ENCODE measurements at places on chromosomes 5 and 9.

GRCh38 chr9:112261133-112261532 lies 72.3 kb downstream of the PTBP3 start:
- DNase-seq: no peak

DNA sequence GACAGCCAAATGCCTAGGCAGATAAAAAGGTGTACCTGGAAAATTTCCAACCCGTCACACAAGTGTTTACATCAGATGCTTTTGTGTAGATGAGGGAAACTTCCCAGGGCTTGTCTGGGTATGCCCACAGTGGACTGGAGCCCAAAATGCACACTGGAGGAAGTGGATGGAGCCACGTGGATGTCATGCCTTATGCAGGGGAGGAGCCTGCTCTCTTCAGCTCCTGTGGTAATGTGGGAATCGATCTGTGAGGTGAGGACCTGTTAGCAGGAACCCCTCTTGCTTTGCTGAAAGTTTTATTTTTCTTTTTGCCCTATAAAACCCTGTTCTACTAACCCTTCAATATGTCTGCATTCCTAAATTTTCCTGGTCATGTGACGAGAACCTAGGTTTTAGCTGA lies 439.2 kb upstream of the CDH9 start:
- no peak for DNase-seq

DNA sequence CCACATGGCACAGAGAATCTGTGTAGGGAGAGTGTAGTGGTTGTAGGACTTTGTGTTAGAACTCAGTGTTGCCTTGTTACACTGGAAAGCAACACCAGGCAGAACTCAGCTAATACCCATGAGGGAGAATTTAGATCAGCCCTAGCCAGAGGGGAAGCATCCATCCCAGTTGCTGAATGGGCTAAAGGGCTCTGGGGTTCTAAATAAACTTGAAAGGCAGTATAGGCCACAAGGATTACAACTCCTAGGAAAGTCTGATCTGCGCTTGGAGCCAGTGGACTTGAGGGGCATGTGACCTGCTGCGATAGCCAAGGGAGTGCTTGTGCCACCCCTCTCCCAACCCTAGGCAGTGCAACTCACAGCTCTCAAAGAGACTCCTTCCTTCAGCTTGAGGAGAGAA lies 26.9 kb downstream of the PTGS1 start:
- no peak for DNase-seq

GRCh38 chr5:1805736-1806135 lies 4.5 kb downstream of the NDUFS6 start:
- DNase-seq: no peak

DNA sequence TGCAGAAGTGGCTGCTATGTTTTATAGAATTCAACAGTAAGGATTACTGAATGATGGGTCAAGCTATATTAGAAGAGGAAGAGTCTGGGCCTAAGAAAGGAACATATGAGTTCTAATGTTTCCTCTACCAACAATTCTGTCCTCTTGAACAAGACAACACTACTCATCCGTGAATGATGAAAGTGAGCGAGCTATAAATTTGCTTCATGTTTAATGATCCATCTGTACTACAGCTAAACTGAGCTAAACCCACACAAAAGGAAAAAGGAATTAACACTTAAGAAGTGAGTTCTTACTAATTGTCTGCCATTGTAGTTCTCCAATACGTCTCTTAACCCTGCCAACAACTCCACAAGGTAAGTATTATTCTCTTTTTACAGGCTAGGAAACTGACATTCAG lies 204.4 kb downstream of the GLIS3 start:
- no peak for DNase-seq

DNA sequence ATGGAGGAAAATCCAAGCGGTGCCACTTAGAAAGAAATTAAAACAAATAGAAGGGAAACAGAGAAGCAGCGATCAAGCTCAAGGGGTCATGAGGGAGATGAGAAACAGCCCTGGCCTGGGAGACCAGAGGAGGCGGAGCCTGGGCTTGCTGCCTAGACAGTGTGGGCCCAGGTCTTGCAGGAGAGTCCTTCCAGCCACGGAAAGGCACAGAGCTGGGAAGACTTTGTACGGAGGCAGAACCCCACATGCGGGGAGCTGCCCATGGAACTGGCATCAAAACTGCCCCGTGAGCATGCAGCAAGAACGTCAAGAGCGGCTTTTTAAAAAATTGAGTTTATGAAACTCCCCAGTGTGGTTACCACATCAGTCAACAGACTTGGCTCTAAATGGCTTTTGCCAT lies 119.4 kb downstream of the IRX1 start:
- DNase-seq: no peak

DNA sequence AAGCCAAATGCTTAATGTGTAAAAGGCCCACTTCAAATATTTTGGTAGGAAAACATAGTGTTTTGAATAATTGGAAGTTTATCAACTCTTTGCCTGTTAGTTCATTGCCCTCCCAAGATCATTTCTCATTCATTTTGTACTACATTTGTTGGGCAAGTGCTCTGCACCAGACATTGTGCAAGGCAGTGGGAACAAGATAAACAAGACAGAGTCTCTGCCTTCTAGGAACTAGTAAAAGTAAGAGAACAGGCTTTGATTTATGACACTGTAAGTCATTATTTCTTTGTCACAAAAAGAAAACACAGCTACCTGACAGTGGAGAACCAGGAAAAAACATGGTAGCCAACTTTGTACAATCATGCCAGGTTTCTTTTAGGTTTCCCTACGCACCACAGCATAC lies 63.7 kb upstream of the PAM start:
- DNase-seq: no peak

DNA sequence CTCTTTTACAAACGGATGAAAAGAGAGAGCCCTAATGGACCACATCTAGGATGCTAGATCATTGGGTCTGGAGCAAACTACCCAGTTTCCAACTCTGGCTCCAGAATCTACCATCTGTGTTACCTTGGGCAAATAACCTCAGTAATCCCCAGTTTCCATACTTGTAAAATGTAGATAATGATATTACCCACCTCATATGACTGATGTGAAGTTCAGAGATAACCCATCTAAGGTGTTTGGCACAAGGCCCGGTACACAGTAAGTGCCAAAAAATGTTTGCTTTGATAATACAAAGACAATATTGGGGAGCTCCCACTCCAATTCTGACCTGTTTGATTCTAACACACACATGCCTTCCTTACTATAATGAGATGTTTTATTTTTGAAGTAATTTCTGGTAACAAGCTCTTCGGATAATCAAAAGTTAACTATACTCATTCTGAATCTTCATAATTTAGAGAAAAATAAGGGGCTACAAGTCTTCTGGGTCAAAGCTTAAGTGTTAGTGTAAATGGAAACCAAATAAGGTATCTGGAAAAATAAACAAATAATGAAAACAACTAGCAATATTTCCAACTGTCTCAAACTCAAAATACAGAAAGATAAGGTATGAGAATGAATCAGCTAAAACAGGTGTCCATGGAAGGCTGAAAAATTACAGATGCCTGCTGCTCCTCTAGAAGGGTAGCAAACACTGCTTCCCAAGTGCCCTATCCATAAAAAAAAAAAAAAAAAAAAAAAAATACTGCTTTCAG lies 30.4 kb downstream of the ELL2 start:
- no peak for DNase-seq

DNA sequence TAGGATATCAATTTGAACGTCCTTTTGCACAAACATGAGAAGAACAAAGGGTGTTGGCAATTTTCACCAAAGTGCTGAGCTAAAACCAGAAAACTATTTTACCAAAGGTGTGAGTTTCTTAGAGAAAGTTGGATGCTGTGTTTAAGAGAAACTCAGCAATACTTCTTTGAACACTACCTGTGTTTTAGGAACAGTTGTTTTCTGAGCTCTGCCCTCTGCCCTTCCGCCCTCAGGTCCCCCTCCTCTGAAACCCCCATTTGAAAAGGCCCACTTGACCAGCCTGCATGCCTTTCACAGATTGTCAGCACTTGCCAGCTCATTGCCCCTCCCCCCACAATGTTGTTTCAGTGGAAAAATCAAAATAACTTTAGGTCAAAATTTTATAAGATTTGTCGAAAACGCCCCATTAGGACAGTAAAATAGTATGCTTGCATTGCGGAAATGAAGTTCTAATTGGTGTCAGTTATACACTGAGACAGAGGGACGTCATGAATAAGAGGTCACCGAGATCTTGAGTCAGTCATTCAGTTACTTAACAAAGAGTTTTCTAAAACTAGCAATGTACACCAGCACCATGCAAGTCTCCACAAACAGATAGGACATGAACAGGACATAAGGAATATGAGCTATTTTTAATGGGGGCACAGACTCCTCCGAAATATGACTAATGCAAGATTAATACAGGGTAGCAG lies 61.9 kb upstream of the IL7R start:
- DNase-seq: no peak

- no peak for DNase-seq
Observed at GRCh38 chr9:113715086-113715485, 161.0 kb upstream of the ZNF618 start.

- no peak for DNase-seq
Observed at GRCh38 chr5:6166698-6167394, 211.5 kb downstream of the MED10 start.

- DNase-seq: no peak
Observed at GRCh38 chr9:129648092-129648763, 6.3 kb upstream of the ASB6 start.

GRCh38 chr5:135477613-135478066 lies 25.5 kb upstream of the TIFAB start:
- no peak for DNase-seq

- no peak for DNase-seq
Observed at GRCh38 chr9:121240472-121241135, 27.4 kb upstream of the GSN start.

DNA sequence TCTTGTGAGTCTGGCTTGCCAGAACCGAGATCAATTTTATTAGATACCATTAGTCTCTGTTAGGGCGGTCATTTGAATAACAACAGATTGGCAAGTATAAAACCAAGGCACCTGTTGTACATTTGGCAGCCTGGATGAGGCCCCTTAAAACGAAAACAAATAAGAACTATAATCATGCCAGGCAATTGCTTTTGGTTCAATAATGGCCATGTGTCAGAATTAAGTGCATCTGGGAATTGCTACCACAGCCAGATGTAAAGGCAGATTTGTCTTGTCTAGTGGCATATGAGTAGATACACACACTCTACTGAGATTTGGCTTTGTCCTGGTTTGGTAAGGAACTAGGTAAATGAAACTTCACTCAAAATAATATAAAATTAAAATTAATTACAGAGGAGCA lies 1046.2 kb upstream of the DMAC1 start:
- DNase-seq: no peak
